ENCODE measurements at places on chromosomes 5 and 9.

GRCh38 chr5:82476155-82476554 is 198.0 kb upstream of the RPS23 start:
- DNase-seq, result no peak

- no peak for DNase-seq
Measured at GRCh38 chr9:82706786-82707185, 356.2 kb downstream of the RASEF start.

- no peak for DNase-seq
Measured at GRCh38 chr9:105280691-105281090, 36.2 kb downstream of the SLC44A1 start.

- DNase-seq, result peak; percentile 70
Measured at GRCh38 chr5:83472508-83473345, 1.2 kb downstream of the VCAN start.

DNA sequence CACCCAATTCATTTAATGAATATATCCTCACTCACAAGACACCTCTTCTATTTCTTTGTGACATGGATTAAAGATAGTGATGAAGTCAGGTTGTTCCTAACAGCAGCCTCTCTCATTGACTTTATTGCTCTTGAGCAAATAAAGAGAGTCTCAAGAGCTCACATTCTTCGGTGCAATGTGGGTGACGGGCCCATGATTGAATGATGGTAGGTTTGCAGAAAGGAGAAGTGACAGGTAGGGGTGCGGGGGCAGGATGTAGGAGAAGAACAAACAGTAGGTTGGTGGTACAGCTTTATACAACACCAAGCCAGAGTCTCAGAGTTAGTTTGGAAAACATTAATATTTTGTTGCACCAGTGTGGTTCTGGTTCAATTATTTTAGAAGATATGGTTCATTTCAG is 122.2 kb downstream of the SLIT3 start:
- DNase-seq, result no peak

- DNase-seq, result no peak
Measured at GRCh38 chr5:90294604-90295003, 115.0 kb downstream of the CETN3 start.

DNA sequence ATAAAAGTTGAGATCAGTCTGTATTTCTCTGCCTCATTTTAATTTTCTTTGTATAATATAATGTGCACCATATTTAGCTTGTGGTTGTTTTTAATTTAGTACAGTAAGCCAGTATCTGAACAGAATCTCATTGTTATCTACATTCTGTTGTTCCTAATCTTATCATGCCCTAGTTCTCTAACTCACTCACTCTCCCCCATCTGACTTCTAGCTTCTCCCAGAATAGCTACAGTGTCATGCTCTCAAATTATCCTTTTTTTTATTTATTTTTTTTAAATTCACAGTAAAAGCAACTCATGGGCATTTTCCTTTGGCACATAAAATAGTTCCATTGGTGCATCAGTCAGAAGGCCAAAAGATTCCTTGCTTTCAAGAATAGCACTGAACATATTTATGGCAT is 156.6 kb downstream of the TRPM3 start:
- DNase-seq, result no peak

- no peak for DNase-seq
Measured at GRCh38 chr9:84504360-84504759, 163.8 kb upstream of the SLC28A3 start.

- no peak for DNase-seq
Measured at GRCh38 chr5:116174111-116174510, 89.3 kb downstream of the COMMD10 start.

- DNase-seq, result no peak
Measured at GRCh38 chr5:170941788-170942187, 80.0 kb downstream of the RANBP17 start.

- DNase-seq, result no peak
Measured at GRCh38 chr9:95834281-95834907, 41.1 kb upstream of the ERCC6L2 start.

GRCh38 chr5:87674235-87674634 is 261.5 kb upstream of the CCNH start:
- no peak for DNase-seq

DNA sequence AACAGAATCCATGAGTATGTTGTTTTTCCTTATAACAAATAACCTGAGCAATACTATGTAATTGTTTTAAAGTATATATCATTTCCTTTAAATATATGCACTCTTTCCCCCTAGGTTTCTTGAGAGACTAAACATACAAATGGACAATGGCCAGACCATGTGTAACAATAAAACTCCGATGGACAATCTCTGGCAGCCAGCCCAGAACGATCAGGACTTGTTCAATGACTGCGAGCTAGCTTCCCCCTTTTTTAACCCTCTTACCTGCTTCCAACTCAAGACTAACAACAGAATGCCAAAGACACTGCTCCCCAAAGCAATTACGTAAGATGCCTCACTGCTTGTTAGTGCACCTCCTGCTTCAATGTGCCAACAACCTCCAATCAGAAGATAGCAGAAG is 94.9 kb downstream of the HTR4 start:
- DNase-seq, result no peak

GRCh38 chr9:72937545-72937944 is 15.3 kb downstream of the ALDH1A1 start:
- no peak for DNase-seq

GRCh38 chr9:105449081-105449480 is 1.2 kb downstream of the FSD1L start:
- no peak for DNase-seq

DNA sequence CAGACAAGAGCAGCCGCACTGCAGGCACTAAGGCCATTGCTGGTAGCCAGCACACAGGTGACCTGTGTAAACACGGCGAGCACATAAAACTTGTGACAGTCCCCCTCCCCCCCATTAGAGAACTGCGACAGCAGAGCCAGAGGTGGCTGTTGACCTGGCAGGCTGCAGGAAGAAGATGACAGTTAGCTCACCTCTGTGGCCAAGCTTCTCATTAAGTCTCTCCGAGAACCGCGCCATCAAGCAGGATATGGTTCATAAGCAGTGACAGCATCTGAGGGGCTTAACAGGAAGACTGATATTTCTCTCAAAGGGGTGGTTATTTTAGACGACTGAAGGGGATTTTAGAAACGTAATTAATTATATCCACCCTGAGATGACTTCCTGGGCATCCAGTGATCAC is 5.2 kb downstream of the SURF4 start:
- DNase-seq, result no peak

GRCh38 chr5:40945111-40945510 is 35.8 kb downstream of the C7 start:
- no peak for DNase-seq

GRCh38 chr5:180799194-180799593 is 3.4 kb downstream of the MGAT1 start:
- no peak for DNase-seq

DNA sequence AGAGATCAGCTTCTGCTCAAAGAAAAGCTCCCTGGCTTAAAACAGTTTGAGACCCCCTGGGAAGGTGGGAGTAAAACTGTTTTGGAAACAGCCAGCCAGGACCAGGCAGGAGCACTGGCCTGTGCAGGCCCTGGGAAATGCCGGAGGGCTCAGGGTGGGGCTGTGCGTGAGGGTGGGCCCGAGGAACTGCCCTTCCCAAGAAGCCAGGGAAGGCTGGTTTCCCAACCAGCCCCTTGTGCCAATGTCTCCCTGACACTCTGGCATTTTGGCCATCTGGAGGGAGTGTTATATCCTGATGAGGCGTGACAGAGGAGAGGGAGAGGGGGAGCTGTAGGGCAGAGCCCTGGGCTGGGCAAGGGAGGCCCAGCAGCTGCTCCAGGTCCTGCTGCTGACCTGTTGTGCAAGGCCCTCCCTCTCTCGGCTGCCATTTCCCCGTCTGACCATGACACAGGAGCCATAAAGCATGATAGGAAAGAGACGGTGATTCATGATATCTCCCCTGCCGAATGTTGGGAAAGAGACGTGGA is 16.1 kb downstream of the OLFML2A start:
- no peak for DNase-seq

GRCh38 chr5:170449232-170449631 is 54.6 kb upstream of the KCNIP1 start:
- DNase-seq, result no peak
